T follicular helper cell (primary cell): ENCODE measurements at places on chromosomes 4 and X.

DNA sequence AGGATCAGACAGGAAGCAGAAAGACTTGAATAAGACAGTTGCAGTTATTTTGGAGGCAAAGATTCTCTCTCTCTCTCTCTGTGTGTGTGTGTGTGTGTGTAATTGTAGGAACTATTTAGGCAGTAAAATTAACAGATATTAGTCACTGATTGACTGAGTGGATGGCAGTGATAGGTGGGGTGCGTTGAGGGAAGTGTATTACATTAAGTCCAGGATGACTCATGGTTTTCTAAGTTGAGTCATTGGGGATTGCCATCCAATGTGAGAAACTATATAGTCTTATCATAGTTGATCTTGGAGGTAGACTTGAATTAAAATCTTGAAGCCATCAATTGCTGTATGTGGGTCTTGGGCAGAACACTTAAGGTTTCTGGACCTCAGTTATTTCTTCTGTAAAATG, 75.4 kb downstream of the AR start:
- DNase-seq = no peak

- no peak for DNase-seq
These were observed 124.4 kb upstream of the PUDP start for GRCh38 chrX:7272346-7272745.

DNA sequence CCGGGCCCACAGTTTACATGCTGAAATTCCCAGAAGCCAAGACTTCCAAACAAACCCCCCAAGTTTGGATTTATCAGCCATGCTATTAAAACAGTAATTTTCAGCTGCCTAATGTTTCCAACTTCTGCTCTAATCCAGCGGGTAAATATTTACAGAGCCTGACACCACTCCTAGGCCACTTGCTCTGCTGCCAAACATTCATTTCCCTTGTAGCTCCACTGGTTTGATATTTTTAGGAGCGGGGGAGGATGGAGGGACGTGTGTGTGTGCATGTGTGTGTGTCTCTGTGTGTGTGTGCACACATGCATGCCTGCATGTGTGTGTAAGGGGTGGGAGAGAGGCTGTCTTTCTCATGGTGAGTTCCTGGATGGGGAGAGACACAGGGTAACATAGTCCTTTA, 115.7 kb upstream of the PJA1 start:
- DNase-seq = no peak

GRCh38 chr4:35926788-35927187, 317.5 kb downstream of the ARAP2 start:
- DNase-seq = no peak

- DNase-seq = no peak
These were observed 60.3 kb upstream of the DIPK2B start for GRCh38 chrX:45261005-45261404.

DNA sequence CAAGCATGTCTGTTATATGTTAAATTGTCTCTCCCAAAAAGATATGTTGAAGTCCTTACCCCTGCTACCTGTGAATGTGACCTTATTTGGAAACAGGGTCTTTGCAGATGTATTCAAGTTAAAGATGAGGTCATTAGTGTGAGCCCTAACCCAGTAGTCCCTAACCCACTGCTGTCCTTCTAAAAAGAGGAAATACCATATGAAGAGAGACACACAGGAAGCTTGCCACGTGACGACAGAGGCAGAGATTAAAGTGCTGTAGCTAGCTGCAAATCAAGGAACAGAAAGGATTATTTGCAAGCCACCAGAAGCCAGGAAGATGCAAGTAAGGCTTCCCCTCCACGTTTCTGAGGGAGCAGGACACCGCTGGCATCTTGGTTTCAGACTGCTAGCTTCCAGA, 150.1 kb downstream of the HNRNPD start:
- DNase-seq = peak; percentile 14

- no peak for DNase-seq
These were observed 571.9 kb downstream of the SPOCK3 start for GRCh38 chr4:166662266-166662843.

GRCh38 chrX:151852294-151852693, 60.4 kb upstream of the MAGEA4 start:
- DNase-seq = no peak

DNA sequence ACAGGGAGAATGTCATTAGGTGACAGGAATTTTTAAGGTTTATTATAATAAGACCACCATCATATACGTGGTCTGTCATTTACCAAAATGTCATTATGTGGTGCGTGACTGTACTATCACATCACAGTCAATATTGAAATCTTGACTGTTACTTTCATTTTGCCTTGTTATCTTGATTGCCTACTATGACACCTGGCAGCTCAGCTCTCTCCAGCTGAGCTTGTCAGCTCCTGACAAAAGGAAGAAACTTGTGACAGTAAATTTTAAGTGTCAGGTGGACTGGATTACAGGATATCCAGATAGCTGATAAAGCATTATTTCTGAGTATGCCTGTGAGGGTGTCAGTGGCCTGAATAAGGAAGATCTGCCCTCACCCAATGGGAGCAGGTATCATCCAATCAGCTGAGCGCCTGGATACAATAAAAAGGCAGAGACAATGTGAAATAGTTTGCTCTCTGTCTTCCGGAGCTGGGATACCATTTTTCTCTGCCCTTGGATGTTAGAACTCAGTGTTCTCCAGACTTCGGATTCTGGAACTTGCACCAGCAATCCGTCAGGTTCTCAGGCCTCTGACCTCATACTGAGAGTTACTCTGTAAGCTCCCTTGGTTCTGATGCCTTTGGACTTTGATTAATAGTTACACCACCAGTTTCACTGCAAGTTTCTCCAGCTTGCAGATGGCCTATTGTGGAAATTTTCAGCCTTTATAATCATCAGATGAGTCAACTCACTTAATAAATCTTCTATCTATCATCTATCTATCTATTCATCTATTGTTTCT, 1454.7 kb upstream of the IGFBP7 start:
- no peak for DNase-seq

DNA sequence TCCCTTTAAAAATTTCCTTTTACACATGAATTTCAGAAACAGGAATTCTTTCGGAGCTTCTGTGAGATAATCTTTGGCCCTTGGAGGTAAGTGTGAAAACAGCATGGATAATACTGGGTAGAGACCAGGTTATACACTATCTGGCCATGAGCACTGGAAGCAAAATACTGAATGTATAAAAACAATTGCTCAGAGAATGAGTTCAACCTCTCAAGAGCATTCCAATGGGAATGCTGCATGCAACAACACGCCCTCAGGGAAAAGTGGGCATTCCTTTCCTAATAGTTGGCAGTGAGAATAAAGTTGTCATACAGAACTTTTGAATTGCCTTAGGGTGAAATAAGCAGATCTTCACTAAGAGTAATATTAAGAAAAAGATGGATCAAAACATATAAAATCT, 574.8 kb upstream of the DIPK2B start:
- no peak for DNase-seq

- DNase-seq = no peak
These were observed 202.5 kb downstream of the NSUN7 start for GRCh38 chr4:40952217-40952616.

- no peak for DNase-seq
These were observed 1.8 kb upstream of the NAA15 start for GRCh38 chr4:139299536-139299935.

DNA sequence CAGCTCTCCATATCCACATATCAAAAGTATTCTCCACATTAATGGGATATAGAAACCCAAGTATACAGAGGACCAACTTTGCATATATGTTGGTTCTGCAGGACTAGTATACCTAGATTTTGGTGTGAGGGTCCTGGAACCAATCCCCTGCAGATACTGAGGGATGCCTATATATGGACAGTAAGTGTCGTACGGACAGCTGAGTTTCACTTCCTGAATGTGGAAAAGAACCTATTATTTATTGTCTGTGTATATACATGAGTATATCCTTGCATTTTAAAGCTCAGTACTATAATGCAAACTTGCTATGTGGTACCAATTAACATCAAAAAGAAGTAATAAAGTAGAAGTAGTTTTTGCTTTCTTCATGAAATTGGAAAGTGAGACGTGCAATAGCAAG, 101.9 kb downstream of the FBXW7 start:
- DNase-seq = no peak

DNA sequence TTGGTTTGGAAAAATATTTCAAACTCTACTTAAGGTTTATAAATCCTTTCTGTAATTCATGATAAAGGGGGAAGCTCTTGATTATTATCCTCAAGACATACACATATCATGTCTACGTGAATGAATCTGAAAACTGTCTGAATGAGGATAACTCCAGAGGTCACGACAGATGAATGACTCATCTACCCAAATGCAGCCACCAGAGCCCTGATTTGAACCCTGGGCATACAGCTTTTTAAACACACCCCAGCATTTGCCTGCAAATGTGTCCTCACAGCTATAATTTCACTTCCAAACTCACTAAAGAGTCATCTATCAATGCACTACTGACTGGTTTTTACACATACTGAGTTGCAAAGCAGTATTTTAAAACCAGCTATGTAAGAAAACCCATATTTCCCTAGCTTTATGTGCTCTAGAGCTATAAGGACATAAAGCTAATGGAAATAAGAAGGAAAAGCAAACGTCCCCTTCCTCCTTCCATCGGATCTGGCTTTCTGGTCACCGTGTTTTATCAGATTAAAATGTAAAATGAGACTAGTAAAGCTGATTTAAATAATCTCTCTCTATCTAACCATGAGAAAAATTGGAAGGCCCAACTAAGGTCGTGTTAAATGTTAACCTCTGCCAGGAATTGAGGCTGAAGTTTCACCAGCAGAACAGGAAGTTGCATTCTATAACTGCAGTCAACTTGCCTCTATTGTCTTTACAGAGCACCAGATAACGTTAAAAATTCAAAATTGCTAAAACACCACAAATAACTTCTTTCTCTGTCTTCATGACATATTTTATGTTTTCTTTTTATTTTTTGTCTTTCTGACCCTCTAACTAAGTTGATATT, 63.1 kb upstream of the SPP1 start:
- DNase-seq = no peak

GRCh38 chr4:732911-733630, 27.4 kb downstream of the PCGF3 start:
- no peak for DNase-seq

- no peak for DNase-seq
These were observed 5.5 kb upstream of the PAK3 start for GRCh38 chrX:111090458-111090857.

DNA sequence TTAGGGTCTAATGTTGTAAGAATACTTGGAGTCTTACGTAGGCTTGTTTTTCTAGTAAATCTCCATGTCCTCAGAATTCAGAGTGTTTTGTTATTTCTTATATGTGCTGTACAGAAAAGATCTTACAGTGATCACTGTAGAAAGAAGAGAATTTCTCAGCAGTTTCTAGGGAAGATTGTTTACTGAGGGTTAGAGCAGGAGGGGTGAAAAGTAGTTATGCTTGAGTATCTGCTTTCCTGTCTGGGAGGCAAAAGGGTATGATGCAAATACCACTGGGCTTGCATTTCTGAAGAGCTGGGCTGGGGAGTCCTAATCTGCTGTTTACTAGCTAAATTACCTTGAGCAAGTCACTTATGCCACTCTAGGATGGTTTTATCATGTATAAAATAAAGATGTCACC, 78.2 kb downstream of the BEND4 start:
- DNase-seq = no peak

DNA sequence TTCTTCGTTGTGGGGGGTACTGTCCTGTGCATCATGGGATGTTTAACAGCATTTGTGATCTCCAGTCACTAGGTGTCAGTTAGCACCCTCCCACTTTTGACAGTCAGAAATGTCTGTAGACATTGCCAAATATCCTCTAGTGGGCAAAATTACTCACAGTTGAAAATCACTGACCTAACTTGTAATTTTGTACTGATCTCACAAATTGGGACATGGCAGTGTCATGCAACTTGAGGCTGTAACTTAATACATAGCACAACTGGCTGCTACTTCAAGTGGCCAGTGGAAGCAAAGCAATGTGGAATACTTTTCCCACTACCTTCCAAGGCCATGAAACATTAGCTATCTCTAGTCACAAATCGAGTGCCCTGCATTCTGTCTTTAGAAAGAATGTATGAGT, 23.2 kb upstream of the TSPAN7 start:
- DNase-seq = no peak

GRCh38 chr4:13240066-13240465, 244.1 kb downstream of the RAB28 start:
- no peak for DNase-seq

- DNase-seq = no peak
These were observed 84.8 kb downstream of the AKAP4 start for GRCh38 chrX:50115973-50116372.

DNA sequence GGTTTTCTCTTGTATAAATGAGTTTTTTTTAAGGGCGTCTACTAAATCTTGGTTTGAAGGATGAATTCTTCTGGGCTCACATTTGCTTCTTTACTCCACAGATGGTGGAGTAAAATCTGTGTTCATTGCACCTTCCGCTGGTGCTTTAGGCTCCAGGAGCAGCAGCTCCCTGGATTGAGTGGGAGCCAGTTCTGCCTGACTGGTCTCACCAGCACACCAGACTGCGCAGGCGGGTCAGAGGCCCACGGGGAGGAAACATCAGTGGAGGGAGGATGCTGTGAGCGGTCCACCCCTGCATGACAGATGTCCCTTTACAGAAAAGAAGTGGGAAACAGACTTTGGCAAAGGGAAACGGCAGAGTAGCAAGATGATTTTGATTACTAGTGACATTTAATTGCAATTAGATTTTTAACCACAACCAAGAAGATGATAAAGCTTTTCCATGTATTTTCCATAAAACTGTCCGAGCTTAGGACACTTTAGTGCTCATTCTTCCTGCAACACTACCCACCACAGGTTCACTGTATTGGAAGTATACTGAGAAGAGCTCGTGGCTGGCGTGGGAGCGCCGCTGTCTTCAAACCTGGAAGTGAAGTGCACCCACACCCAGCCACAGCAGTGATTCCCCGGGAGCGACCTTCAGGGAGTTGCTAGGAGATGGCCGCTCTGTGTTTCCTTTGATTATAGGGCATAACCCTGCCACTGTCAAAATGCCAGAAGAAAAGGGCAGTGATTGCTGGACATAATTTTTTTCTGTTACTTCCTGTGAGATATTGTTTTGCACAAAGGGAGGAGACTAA, 95.2 kb downstream of the SORBS2 start:
- no peak for DNase-seq

- DNase-seq = no peak
These were observed 106.4 kb upstream of the NWD2 start for GRCh38 chr4:37138019-37138653.

DNA sequence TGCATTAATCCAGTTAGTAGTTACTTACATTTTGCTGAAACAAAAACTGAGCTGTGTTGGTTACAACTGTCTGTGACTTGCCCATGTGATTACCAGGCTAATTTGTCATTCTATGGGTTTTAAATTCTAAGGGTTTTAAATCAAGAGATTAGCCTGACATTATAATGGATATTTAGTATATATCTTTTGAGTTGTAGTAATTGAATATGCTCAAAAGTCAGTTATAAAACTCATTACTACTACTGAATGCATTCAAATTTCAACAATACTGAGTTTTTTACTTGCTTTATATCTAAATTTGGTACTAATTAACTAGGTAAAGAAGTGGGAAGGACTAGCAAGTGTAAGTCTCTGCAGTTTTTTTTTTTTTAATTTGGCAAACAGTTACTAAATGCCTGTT, 14.7 kb downstream of the LARP7 start:
- no peak for DNase-seq

GRCh38 chr4:120517966-120518365, 404.6 kb downstream of the PRDM5 start:
- DNase-seq = no peak
